Stimulated activated CD4-positive, alpha-beta T cell treated with anti-CD3 and anti-CD28 coated beads, Interleukin-4, amount 100 ng/mL, for 4 hours (primary cell): ENCODE measurements at places on chromosomes 12 and 14.

- no peak for DNase-seq
These were observed 280.6 kb upstream of the CLEC14A start for GRCh38 chr14:38536376-38537038.

- no peak for DNase-seq
These were observed 40.8 kb upstream of the OTOGL start for GRCh38 chr12:80058586-80058985.

DNA sequence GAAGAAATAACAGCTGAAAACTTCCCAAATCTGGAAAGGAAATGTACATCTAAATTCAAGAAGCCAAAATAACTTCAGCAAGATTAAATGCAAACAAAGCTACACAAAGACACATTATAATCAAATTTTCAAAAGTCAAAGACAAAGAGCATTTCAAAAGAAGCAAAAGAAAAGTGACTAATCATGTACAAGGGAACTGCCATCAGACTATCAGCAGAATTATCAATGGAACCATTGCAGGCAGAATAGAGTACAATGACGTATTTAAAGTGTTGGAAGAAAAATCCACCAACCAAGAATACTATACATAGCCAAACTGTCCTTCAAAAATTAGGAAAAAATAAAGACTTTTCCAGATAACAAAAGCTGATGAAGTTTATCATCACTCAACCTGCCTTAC is 147.5 kb downstream of the NELL2 start:
- no peak for DNase-seq

- DNase-seq = no peak
These were observed 173.6 kb downstream of the ETV6 start for GRCh38 chr12:11823043-11823442.

DNA sequence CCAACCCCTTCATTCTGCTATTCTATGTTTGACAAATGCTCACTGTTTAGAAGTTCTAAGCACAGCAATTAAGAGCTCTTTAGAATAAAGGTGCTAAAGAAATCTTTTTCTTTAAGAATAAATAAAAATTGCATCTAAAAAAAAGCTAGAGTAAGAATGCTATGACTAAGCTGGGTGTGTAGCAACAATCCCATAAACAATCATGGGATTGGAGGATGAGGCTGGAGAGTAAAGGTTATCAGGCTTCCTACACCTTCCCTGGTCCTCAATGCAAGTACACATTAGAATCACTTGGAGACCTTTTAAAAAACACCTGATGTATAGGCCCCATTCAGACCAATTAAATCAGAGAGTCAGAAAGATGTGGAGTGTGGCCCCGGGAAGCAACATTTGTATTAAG is 88.3 kb downstream of the CIT start:
- DNase-seq = no peak
